Fibroblast of upper back skin (primary cell): ENCODE measurements at places on chromosomes 4 and X.
A peak's percentile ranks its signal among the peaks of the same experiment; 100 is the strongest.

GRCh38 chr4:5678977-5679376, 29.4 kb downstream of the EVC2 start:
- DNase-seq: no peak

DNA sequence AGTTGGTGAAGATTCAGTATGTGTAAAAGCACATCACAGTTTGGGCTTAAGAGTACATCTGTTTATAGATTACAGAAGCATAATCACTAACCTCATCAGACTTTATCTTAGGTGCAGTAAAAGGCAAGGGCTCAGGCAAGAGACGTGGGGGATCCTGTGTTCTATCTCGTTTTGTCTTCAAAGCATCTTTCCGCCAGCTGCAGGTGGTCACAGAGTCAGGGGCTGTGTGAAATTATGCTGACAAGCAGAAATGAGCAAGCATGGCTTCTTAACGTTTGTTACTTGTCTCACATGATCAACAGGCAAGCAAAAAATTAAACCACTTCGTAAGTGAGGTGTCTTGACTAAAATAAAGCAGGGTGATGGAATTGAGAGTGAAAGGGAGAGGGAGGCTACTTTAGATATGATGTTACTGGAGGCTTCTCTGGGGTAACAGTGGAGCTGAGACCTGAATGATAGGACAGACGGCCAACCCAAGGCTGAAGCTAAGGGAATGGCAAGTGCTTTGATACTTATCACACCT, 1.4 kb upstream of the TEC start:
- DNase-seq: no peak

- DNase-seq: peak; percentile 82
Measured at GRCh38 chrX:39941332-39941920, 156.3 kb downstream of the BCOR start.

- peak; percentile 45 for DNase-seq
Measured at GRCh38 chr4:101695176-101695575, 95.4 kb upstream of the BANK1 start.

DNA sequence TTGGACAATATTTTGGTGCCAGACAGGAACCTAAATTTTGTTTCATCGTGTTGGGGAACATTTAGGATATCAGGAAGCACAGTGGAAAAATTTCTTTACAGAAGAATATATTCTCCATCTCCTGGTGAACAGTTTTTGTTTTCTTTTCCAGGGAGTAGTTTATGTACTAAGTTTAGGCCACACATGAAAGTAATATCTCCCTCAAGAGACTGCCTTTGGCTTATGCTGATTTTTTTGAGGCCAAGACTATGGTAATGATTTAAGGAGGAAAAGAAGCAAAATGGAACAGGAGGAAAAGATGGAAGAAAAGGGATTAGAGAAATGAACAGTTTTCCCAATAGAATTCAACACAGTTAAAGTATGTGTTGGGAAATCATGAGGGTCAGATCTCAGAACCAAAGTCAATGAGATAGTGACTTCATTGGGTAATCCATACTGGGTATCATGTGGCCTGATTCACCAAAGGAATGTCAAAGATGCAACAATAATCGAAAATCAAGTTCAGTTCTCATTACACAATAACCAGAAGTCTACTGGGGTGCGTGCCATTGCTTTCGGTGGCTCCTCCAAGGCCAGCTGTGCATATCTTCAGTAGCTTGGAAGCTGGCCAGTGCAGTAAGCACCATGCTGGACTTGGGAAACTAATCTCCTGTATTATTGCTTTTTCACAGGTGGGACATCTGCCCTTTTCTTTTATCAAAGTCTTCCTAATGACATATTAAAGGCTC, 234.8 kb downstream of the COL25A1 start:
- peak; percentile 89 for DNase-seq

DNA sequence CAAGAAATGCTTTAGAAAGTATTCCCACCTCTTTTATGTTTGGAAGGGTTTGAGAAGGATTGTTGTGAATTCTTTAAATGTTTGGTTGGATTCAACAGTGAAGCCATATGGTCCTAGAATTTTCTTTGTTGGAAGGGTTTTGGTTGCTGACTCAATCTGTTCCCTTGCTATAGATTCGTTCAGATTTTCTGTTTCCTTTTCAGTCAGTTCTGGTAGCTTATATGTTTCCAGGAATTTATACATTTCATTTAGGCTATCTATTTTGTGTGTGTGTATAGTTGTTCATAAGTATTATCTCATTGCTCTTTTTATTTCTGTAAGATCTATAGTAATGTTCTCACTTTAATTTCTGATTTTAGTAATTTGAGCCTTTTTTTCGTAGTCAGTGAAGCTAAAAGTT, 114.4 kb downstream of the MSN start:
- DNase-seq: no peak

GRCh38 chr4:74590476-74590875, 145.5 kb downstream of the AREG start:
- no peak for DNase-seq

GRCh38 chr4:133320576-133321170, 171.6 kb downstream of the PCDH10 start:
- peak; percentile 34 for DNase-seq

DNA sequence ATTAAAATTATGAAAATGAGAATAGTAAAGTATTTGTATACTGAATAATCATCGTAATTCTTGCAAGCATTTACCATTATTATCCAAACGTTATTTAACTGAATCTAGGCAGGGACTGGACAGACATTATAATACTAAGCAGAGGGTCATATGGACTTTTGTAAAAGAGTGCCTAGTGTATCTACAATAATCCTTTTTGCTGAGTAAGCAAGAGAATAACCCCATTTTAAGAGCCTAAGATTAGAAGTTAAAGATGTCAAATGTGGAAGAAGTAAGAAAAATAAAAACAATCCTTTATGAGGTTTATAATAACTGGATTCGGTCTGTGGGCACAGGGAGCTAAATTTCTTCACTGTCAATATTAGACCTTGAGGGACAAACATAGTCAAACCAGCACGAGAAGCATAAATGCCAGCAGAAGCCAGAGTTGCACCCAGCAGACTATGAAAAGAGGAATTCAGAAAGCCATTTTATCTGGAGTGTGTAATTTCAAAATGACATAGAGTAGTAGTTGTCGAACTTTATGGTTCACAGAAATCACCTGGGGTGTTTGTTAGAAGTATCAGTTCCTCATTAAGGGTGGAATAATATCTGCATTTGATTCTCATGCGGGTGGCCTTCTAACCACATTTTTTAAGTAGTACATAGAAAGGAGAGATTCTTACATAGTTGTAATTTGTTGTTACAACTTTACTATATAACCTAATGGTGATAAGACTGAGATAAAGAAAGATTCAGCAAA, 39.7 kb upstream of the DCLK2 start:
- no peak for DNase-seq

GRCh38 chrX:25503826-25504225, 488.1 kb upstream of the ARX start:
- no peak for DNase-seq

GRCh38 chrX:3713225-3713936, at the start of gene PRKX:
PRKX (minus strand) TSS chrX:3713649; CDS start chrX:3713253, 396 bp downstream.
- DNase-seq: peak; percentile 47

DNA sequence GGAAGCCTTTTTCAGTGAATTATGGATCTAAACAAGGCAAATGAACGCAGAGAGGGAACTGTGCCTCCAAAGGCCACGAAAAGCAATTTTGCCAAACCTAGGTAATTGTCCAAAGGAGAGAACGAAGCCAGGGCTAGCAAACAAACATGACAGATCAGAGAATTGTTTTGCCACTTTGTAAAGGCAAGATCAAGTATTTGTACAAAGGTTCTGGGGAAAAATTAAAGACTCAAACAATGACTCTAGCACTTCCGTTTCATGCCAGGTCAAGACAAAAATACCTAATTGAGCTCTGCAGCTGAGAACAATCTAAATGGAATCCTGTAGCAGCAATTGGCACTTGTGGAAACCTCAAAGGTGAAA, 8.5 kb downstream of the RBM47 start:
- DNase-seq: no peak

- DNase-seq: no peak
Measured at GRCh38 chr4:5186271-5187064, 135.2 kb downstream of the STK32B start.

DNA sequence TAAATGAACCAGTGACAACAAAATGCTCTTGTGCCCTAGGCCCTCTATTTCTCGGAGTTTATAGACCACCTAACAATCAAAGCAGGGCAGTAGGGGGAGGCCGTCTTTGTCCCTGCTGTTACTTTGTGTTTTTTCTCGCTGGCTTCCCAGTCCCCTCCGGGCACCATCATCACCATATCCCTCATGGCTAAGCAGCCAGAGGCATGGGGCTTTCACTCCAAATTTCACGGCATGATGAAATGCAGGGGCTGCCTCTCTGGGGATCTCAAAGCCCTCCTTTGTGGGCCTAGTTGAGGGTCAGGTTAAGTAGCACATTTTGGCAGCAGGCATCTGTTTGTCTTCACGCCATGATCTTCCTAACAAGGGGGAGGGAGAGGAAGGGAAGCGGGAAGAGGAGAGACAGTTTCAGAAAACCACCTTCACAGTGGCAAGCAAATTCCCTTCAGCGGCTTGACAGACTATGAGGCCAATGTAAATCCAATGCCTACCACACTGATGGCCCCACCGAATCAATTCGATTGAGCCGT, 91.9 kb downstream of the ANOS1 start:
- DNase-seq: no peak
